ENCODE measurements at places on chromosomes 1 and 21. TPM values are rescaled to one million over a fixed set of nuclear protein-coding genes. Genes with fewer than 3 reads are reported as not detected.

The CHTOP gene
- 43.9 TPM for total RNA-seq

The LRRC53 gene
- total RNA-seq = not detected

The TMPRSS3 gene
- total RNA-seq = not detected

The C1QB gene
- not detected for total RNA-seq

The FAM167B gene
- 101 TPM for total RNA-seq

The CFH gene
- 14.0 TPM for total RNA-seq

The TMEM269 gene
- not detected for total RNA-seq

The NBPF19 gene
- total RNA-seq = 3.7 TPM

The PCSK9 gene
- total RNA-seq = 2.6 TPM

The MTMR11 gene
- total RNA-seq = 2.2 TPM

DNA sequence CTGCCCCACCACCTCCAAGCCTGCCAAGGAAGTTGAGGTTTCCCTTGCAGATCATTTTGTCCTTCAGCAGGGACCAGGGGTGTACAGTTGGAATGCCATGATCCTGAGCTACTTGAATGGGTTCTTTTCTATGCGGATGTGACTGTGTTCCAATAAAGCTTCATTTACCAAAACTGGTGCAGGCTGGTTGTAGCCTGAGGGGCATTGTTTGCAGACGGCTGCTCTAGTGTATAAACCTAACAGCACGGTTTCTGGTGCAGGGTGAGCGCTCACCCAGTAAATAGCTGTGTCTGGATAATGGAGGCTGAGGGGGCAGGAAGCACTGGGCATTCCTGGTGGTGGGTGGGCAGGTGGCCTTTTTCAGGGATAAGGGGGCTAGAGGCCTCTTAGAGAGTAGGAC, 72.7 kb upstream of the ACTL8 start:
- no peak for DNase-seq

- no peak for DNase-seq
Measured at GRCh38 chr1:210754878-210755665, 378.9 kb downstream of the KCNH1 start.

DNA sequence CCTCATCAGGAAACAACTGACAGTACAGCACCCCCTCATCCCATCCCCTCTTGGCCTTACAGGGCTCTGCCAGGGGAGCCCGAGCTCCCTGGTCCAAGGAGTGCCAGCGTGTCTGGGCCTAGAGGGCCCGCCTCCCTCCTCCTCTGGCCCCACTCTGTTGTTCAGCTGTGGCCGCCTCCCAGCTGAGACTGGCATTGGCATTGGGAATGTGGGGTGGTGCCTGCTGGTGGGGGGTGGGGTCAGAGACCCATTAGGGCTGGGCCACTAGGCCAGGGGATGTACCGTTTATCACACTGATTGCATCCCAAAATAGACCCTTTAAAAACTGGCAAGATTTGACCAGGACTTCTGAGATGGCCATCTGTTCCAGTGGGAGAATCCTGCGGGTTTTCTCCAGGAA, 1.4 kb downstream of the LDLRAP1 start:
- DNase-seq = no peak

DNA sequence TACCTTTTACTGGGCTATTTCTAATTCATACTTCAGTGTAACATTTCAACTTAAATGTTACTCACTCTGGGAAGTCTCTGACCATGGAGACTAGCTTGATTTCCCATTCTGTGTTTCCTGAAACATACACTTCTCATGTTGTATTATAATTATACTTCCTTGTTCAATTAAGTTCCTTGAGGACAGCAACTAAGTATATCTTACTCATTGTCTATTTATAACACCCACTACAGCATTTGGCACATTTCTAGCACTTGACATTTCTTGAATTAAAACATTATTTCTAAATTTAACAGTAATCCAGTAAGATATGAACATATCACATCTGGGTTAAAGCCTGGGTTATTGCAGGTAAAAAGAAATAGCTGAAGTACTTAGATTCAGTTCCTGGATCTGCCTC, 32.4 kb upstream of the F13B start:
- DNase-seq = no peak

DNA sequence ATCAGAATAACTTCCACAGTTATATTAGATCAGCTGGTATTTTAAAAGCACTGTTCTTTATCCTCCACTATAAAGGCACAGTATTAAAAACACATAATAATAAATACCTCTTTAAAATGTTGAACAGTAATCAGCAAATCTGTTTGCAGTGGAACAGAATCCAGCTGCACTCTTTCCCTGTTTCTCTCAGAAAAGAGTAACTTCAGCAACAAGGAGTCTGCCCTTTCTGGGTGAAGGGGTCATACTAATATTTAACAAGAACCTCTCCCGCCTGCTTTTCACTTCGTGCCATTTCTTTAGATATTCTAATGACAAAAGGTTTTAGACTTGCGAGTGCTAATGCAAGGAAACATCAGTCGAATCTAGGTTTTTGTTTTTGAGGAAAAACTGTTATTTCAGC, 194.2 kb upstream of the FMN2 start:
- no peak for DNase-seq

GRCh38 chr1:227424159-227424680, 105.9 kb upstream of the CDC42BPA start:
- no peak for DNase-seq

DNA sequence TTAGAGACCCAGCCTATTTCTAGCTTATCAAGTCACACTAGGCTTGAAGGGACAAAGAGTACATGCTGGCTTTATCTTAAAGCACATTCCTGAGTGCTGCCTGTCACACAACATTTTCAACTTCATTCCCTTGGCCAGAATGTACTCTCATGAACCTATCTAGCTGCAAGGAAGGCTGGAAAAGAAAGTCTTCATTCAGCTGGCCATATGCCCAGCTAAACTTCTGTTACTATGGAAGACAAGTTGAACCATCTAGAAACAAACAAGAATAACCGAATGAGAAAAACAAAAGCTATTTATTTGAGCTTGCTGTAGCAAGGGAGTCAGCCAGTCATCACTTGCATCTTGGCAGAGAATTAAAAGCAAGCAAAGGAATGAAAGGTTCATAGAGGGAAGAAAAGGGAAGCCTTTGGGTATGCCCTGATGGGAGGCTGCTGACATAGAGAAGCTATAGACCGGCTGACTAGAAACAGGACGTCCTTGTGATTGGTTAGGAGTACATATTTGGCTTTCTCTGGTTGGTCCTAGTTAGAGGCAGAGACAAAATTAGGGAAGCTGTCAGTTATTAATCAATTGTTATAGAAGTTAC, 108.4 kb downstream of the NEK7 start:
- DNase-seq = no peak

- DNase-seq = no peak
Measured at GRCh38 chr1:57353654-57354053, 70.2 kb downstream of the DAB1 start.

- DNase-seq = no peak
Measured at GRCh38 chr1:6243053-6243834, 735 bp upstream of the HES3 start.

- DNase-seq = no peak
Measured at GRCh38 chr1:113928187-113928930, 765 bp upstream of the HIPK1 start.

DNA sequence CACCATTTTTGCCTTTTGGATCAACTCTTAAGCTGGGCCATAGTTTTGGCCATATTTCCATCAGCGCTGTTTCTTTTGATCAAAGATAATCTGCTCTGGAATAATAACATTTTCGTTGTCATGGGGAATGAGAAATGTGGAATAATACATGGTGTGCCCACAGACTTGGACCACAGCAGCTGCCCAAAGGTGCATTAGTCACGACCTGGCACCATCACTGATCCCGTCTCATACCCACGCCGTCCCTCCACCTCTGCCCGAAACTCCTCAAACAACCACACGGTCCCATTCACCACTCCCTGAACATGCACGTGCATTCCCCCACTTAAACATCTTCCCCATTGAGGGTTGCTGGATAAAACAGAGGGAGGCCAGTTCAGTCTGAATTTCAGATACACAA, 76.9 kb downstream of the SLC66A1 start:
- DNase-seq = no peak

DNA sequence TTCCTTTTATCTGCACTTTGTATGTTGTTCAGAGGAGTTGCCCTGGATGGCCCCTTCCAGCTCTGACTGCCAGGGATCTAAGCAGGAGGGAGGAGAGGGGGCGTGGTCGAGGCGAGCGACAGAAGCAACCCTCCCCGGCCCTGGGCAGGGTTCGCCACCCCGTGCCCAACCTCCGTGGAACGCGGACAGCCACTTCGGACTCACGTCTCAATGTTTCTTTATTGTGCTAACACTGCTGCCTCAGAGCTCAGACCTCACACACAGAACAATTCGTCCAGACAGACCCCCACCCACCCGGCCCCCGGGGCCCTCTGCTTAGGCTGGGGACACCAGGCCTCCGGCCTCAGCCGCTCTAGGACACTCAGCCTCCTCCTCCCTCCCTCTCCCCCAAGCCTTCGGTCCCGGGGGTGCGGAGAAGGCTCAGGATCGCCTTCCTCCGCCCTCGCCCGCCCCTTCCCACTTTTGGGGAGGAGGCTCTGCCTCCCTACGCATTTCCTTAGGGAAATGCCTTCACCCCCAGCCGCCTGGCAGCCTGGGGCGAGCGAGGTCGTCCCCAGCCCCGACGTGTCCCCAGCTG, 8.3 kb downstream of the VSIG8 start:
- DNase-seq = no peak

GRCh38 chr1:190376044-190376443, 101.6 kb downstream of the BRINP3 start:
- DNase-seq = no peak

GRCh38 chr1:221515496-221515895, 226.4 kb downstream of the DUSP10 start:
- no peak for DNase-seq

DNA sequence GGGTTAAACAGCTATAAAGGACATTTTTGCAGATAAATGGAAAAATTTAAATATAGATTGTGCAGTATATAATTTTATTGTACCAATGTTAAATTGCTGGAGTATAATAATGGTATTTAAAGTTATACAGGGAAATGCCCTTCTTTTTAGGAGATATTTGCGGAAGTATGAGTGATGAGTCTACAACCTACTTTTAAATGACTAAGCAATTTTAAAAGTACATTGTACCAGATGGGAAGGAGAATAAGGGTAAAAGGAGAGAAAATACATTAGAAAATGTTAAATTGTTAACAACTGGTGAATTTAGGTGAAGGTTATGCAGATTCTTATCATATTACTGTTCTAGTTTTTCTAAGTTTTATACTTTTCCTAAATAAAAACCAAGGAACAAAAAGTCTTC, 91.8 kb downstream of the ZZZ3 start:
- DNase-seq = no peak

DNA sequence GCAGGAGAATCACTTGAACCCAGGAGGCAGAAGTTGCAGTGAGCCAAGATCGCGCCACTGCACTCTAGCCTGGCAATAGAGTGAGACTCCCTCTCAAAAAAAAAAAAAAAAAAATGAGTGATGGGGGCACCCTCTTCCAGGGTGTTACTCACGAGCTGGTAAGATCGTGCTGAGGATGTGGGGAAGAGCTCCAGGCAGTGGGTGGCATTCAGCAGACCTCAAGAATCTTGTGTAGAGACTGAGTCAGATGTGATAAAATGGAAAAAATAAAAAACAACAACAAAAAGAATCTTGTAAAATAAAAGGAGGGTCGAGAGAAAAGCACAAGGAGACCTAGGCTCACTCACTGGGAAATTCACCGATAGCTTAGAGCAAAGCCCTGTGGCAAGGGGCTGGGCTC, 38.5 kb downstream of the EPHA2 start:
- no peak for DNase-seq

- DNase-seq = no peak
Measured at GRCh38 chr1:168799927-168800605, 71.1 kb upstream of the DPT start.

GRCh38 chr1:26177182-26177684, at the start of gene CNKSR1:
Gene CNKSR1, plus strand, starts transcription at chr1:26177491. Its CDS starts 57 bp downstream, at chr1:26177548.
- DNase-seq = no peak

- no peak for DNase-seq
Measured at GRCh38 chr1:41766546-41766945, 152.2 kb downstream of the HIVEP3 start.

DNA sequence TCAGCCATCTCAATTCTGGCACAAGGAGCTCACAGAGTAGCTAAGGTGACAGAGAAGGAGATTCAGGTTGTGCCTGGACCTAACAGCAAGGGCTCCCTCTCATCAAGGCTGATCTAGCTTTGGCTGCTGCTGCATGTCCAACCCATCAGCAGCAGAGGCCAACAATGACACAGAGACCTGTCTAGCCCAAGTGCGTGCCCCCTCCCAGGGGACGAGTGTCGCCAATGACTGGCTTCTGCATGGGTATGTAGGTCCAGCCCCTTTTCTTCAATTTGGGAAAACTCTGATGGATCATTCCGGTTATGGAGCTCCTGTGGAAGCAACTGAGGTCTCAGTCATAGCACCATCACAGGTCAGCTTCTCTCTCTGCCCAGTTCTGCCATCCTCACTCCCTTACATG, 83.3 kb downstream of the KCNJ15 start:
- DNase-seq = no peak

- DNase-seq = no peak
Measured at GRCh38 chr1:5481889-5482288, 510.3 kb downstream of the NPHP4 start.

DNA sequence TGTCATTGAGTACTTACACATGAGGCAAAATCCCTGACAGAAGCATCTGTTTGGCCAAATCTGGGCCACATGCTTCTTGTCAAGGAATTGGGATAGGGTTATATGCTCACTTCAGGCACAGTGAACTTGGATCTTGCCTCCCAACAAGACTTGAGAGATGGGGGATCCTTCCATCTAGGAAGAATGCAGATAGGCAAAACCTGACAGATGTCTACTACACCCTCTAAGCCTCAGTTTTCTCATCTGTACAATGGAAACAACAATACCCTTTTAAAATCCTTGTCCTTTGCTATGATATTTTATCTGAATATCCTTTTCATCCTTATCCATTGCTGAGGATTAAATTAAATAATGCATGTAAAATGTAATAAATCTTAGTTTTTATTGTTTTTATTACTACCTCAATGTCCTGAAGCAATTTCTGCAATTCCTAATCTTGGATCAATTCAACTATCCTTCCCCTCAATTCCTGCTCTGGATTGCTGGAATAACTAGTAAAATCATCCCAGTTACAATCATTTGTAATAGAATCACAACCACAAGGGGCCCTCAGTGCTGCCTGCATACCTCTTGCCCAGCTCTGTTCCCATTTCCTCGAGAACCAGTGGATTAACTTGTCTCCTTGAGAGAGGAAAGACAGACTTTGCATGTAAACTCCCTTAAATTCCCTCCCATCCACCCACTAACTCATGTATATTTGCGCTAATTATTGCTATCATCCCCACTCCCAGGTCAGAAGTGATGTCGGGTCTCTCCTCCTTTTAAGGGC, 8.1 kb upstream of the XPR1 start:
- no peak for DNase-seq

DNA sequence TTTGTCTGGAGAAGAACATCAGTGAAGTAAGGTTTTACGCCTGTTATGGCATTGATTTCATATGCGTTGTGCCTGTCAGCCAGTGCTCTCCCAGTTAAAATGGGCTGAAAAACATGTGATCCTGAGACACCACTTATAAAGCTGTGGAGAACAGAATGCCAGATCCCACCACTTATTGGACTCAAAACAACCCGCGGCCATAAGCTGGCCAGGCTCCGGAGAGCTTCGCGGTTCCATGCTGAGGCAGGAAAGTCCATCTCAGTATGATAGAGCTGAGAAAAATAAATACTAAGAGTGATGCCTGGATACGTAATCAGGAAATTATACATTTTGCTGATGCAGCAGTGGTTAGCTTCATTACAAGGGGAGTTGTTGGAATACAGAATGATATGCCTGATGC, 5.1 kb downstream of the APOBEC4 start:
- DNase-seq = no peak

Data from glomerular endothelial cell (primary cell).